ENCODE measurements at places on chromosomes 1 and 21.

DNA sequence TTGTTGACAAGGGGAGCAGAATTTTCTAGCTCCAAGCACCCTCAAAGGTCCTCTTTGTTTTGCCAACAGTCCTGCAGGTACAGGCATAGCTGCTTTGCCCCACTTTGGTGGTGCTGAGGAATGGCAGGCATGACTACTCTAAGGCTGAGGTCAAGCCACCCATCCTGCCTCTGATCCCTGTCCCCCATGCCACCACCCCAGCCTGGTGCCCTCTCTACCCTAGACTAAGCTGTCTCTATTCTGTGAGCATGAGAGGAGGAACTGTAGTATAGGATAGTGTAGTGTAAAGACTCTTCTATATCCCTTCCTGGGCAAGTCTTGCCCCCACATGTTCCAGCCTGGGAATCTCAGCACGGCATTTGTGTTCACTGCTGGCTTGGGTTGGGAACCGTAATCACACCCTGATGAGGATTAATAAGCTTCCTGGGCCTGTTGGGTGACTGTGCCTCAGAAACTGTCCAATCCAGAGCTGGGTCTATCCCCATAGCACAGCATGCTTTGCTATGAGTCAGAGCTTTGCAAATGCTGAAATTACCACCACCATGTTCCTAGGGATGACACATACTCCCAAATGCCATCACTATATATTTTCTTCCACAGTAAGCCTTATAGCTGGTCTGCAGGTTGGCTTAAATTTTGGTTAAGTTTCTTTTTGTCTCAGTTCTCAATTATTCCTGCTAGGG lies 105.7 kb upstream of the PPP2R5A start:
- no peak for DNase-seq

GRCh38 chr1:200869753-200870391 lies 2.9 kb upstream of the GPR25 start:
- no peak for DNase-seq

- no peak for DNase-seq
Measured at GRCh38 chr1:154710106-154710505, 102.1 kb upstream of the ADAR start.

DNA sequence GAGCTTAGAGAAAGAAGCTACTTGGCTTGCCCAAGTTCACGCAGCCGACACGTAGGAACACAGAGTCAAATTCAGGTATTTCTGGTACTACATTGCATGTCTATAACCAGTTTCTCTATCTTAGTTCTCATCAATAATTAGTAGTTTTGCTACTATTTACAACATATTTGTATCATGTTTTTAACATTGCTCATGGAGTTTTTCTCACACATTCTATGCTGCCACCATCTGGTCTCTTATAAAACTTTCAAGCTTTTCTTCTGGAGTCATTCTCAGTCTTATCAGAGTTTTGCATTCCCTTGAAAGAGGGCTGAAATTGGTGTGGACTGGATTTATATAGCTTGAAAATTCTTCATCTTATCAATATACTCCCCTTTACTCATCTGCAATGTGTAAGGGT lies 118.8 kb upstream of the PALMD start:
- no peak for DNase-seq

- DNase-seq, result no peak
Measured at GRCh38 chr1:54421101-54421504, 14.9 kb upstream of the SSBP3 start.

DNA sequence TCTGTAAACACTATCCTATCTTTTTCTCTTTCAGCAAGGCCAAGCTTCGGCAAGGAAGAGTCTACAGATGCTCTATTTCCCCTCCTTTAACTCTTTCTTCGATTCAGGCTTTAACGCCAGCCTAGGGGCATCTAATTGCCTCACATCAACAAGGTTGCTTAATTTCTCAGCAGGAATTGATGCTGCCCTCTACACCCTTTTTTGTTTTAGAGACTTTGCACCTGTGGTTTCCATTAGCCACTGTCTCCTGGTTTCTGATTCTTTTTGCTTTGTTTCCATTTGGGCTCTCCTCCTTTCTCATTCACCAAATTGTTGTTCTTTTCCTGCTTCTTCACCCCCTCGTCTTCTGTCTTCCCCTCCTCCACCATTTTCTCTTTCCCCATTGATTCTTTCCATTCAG lies 202.4 kb upstream of the HMCN1 start:
- no peak for DNase-seq

- no peak for DNase-seq
Measured at GRCh38 chr1:9901148-9902059, 8.7 kb downstream of the CTNNBIP1 start.

GRCh38 chr1:20059847-20060246 lies 10.1 kb upstream of the PLA2G5 start:
- DNase-seq, result no peak

DNA sequence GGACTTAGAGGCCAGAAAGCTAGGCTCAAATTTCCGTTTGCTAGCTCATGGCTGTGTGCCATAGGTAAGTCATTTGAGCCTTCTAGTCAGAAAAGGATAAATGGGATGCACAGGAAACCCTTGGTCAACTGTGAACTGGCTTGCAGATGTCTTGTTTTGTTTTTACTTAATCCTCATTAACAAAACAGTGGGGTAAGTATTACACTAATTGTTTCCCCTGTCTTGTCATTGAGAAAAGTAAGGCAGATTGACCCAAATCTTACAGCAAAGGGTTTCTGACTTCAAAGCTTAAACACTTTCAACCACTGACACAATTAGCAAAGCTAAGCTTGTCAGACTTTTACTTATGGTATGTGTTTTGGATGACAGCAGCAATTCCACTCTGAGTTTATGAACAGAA lies 291.3 kb downstream of the NTNG1 start:
- DNase-seq, result no peak
